ENCODE measurements at places on chromosomes 5 and 9. TPM values are rescaled to one million over a fixed set of nuclear protein-coding genes. Genes with fewer than 3 reads are reported as not detected.

- no peak for DNase-seq
Observed at GRCh38 chr9:618478-618877, 223.0 kb upstream of the DMRT1 start.

The RANBP17 gene
- 10.9 TPM for polyA plus RNA-seq

- DNase-seq: no peak
Observed at GRCh38 chr5:35408146-35408545, 177.9 kb upstream of the PRLR start.

The C5orf58 gene
- 0.15 TPM for polyA plus RNA-seq

GRCh38 chr9:101569741-101570501 is 24.8 kb downstream of the PPP3R2 start:
- DNase-seq: no peak

The STRBP gene
- polyA plus RNA-seq: 51.1 TPM

DNA sequence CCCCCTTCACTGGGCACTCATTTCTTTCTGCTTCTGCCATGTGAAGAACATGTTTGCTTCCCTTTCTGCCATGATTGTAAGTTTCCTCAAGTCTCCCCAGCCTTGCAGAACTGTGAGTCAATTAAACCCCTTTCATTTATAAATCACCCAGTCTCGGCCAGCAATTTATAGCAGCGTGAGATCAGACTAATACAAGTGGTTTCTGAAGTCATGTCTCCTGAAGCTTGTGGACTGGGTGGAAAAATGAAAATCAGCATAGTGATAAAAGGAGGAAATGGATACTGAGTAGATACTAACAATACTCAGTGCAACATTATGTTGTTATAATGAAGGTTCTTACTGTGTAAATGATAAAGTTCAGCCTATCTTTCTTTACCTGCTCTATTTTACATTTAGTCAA is 35.1 kb downstream of the NNT start:
- no peak for DNase-seq

GRCh38 chr5:142425286-142426065 is 100.7 kb upstream of the SPRY4 start:
- DNase-seq: no peak

The PDE6A gene
- polyA plus RNA-seq: 0.14 TPM

All from right renal cortex interstitium (tissue), 3 donors.